ENCODE measurements at places on chromosomes 12 and 14.
A peak's percentile ranks its signal among the peaks of the same experiment; 100 is the strongest.

GRCh38 chr14:73759183-73759713 is 45.1 kb upstream of the PNMA1 start:
- peak; percentile 41 for DNase-seq

- no peak for DNase-seq
These were observed 183.5 kb downstream of the PRKCH start for GRCh38 chr14:61504901-61505300.

DNA sequence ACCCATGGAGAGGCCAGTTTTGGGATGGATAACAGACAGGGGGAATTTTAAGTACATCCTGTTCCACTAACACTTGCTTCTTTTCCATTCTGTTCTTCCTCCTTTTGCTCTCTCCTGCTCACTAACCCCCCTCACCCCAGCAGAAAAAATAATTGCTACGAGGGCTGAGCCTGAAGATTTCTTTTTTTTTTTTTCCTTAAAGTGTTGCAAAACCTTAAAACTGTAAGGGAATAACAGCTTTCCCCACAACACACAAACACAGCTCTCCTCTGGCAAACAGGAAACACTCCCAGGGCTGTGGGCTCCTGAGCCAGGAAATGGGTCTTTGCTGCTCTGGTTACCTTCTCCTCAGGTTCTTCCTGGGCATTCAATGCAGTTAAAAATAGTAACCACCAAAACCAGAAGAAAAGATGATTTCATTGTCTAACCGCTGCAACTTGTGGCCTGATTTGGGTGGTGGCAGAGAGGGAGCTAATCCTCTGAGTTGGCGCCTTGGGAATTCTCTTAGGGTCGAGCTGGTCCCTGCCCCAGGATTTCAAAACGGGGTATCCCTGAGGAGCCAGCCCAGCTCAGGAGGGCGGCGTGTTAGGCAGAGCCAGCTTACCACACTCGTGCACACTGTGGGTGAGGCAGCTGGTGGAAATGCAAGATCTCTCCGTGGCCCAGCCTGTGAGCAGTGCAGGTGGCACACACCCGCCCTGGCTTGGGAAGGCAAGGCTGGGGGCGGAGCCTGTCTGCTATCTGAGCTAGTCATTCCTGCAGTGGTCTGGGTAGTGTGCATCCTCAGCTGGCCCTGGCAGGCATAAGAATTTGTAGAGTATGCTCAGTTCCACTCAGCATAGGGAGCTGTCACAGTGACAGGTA is 17.1 kb upstream of the EMP1 start:
- peak; percentile 96 for DNase-seq

- DNase-seq, result no peak
These were observed 17.1 kb upstream of the STYK1 start for GRCh38 chr12:10690906-10691305.

DNA sequence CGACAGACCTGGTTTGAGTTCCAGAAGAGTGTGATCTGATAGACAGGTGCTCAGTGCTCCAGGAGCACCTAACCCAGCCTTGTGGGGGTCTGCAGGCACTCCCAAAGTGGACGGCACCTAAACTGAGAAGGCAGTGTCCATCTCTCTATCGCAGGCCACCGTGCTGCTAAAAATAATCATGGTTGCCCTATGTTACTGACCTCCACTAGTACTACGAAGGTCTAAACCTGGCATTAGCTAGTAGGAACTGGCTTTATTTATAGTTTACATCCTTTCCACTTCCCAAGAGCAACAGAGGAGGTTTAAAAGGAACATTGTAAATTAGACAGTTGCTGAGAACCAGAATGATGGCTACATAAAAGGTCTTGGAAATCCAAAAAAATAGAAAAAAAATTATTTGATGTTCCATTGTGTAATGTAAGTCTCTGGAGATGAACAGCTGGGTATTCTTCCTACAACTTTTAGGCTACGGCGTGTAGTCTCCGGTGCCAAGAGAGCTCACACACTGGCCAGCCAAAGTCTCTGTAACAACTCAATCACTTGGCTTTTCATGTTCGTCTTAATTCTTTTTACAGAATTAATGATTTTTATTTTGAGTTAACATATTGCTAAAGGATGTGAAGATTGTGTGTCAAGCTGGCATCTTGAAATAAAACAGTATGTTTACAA is 27.3 kb downstream of the PPFIBP1 start:
- DNase-seq, result no peak

Measured in MM.1S (cell line).